ENCODE measurements at places on chromosomes 16 and 17.

DNA sequence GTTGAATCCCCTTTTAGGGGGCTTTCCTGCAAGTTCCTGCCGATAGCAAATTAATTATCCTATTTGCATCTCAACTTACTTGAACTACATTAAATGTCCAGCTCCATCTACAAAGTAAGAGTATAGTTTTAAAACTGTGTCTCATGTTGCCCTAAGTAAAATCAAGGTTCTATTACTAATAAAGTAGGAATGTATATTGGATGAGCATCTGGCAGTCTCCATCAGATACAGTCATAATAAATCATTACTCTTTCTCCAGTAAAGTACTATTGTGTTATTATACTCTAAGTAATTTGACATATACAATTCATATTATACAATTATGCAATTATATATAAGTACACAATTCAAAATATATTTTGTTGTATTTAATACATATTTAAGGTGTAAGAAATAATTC lies 249.3 kb downstream of the CEP112 start:
- no peak for DNase-seq

DNA sequence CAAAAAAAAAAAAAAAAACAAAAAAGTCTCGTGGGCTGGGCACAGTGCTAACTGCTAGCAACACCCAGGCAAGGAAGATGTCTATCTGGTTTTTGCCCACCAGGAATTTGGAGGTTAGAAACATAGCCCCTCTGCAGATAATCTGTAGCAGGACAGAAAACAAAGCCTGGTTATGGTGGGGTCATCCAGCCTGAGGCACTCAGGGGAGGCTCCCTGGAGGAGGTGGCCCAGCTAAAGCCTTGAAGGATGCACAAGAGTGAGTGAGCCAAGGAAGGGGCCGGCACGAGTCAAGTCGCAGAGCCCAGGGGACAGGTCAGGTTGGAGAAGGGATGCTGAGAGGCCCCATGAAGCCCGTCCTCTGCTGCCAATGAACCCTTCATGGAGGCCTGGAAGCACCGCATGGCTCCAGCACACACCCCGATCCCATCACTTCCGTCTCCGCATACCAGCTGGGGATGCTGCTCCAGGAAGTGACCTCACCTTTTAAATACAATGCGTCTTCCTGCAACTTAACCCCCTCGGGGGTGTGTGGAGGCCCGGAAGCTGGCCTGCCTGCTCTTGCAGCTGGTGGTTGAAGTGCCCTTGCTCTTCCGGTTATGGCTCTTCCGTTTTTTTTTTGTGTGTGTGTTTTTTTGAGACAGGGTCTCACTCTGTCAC lies 86.5 kb downstream of the ENGASE start:
- no peak for DNase-seq

GRCh38 chr17:20706751-20707373 lies 127.3 kb downstream of the CDRT15L2 start:
- DNase-seq = no peak

DNA sequence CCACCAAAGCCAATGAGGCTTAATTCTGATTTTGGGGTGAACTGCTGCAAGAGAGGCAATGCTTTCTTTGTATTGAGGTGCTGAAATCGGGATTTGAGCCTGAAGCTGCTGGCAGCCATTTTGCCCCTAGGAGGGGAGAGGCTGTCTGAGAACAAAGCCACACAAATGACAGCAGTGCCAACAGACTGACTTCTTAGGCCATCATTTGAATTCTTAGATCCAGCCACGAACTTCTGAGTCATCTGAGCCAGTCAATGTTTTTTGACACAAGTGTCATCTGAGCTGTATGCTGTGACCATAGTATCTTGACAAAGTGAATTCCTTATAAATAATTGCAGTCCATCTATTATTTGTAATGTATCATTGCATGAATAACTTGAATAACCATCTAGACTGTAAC lies 29.0 kb downstream of the HYDIN start:
- no peak for DNase-seq

- DNase-seq = no peak
Measured at GRCh38 chr16:10200637-10201586, 18.7 kb upstream of the GRIN2A start.

DNA sequence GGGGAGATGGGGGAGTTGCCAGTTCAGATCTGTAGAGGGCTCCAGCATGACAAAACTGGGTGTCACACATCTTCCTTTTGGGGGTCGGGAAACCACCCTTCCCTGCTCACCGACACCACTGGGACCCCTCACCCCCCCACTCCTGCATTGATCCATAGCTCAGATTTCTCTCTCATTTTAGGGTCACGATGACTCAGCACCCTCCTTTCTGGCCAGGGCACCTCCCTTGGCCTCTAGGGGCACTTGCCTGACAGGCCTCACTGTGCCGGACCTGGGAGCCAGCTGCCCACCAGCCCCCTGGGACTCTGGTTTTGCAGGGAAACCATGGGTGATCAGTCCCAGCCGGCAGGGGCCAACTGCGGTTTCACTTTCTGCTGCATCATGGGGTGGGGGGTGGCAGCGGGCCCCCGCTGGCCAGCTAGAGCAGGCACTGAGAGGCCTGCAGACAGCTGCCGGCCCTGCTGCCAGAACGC lies 239.4 kb downstream of the MRTFB start:
- no peak for DNase-seq

Data from fibroblast of skin of left quadriceps (primary cell).